ENCODE measurements at places on chromosomes 1 and 21.

GRCh38 chr1:63671514-63671913 is 78.3 kb downstream of the PGM1 start:
- DNase-seq: no peak

DNA sequence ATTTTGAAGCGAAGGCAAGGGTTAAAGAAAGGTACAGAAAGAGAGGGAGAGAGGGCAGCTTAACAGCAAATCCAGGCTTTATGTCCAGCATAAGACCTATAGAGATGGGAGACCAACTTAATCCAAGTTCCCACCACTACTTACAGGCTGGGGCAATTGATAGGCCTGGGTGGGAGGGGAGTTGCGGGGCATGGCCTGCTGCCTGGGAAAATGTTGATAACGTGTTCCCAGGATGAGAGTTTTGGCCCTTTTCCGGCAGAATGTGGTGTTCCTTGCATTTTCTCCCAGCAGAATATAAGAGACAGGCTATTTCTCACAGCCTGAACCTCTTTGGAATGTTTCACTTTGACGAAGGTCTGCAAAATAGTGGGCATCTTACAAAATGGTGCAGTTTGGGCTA is 34.9 kb upstream of the PLA2G5 start:
- no peak for DNase-seq

- peak; percentile 90 for DNase-seq
Observed at GRCh38 chr1:48853006-48853405, 76.3 kb upstream of the BEND5 start.

- DNase-seq: no peak
Observed at GRCh38 chr1:1237874-1238701, 6.1 kb downstream of the B3GALT6 start.

DNA sequence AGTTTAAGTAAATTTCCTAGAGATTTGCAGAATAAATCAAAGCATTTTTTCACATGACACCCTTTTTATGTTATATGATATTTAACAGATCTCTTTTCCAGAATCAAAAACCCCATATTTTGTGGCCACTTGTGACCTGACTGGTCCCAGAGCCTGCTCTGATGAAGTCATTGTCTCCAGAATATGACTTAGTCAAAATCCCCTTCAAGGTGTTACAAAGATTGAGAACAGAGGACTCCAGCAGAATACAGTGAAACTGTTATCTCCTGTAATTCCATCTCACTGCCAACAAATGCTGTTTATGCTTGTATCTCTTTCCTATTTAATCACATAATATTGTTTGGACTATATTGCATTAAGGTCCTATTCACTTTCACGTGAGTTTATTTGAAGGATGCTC is 25.6 kb downstream of the RGS1 start:
- no peak for DNase-seq

- DNase-seq: peak; percentile 35
Observed at GRCh38 chr1:51316846-51317120, 13.6 kb downstream of the TTC39A start.

GRCh38 chr21:16145479-16145878 is 415.7 kb downstream of the USP25 start:
- DNase-seq: no peak

- DNase-seq: no peak
Observed at GRCh38 chr1:230747890-230748800, 957 bp downstream of the CAPN9 start.

- no peak for DNase-seq
Observed at GRCh38 chr1:234932511-234933430, 195.9 kb downstream of the TOMM20 start.

All from astrocyte of the spinal cord (primary cell).